Activated CD4-positive, alpha-beta memory T cell treated with anti-CD3 and anti-CD28 coated beads for 36 hours (primary cell): ENCODE measurements at places on chromosomes 5 and 9.

- H3K27me3 ChIP-seq = no peaks in the 10 kb centered on the region
- DNase-seq = no peak
- no peak overlapping the region for H3K4me3 ChIP-seq
These were observed 77.2 kb downstream of the SLCO6A1 start for GRCh38 chr5:102421647-102422046.

- H3K36me3 ChIP-seq = peaks cover 11% of the 10 kb centered on the region
- H3K4me3 ChIP-seq = no peak overlapping the region
- no peak overlapping the region for H3K27ac ChIP-seq
- DNase-seq = no peak
- peaks cover 9% of the 10 kb centered on the region for H3K4me1 ChIP-seq
These were observed 20.4 kb downstream of the XRCC4 start for GRCh38 chr5:83097689-83098231.

DNA sequence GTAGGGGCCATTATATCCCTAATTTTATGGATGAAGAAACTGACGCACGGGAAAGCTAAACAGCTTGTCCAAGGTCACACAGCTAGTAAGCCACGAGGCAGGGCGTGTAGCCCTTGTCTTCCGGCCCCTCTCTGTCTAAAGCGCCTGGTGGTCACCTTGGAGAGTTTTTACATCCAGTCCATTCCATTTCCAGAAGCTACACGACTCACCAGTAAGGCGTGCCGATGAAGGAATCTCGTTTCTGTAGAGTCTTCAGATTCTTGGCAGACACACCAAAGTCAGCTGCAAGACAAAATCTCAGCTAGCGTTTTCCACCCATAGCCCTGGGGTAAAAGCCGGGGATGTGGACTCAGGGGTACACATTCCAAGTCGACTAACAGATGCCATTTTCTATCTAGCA is 80.5 kb downstream of the STK10 start:
- H3K4me1 ChIP-seq = peaks cover 57% of the 10 kb centered on the region
- H3K36me3 ChIP-seq = peaks cover 36% of the 10 kb centered on the region
- H3K27me3 ChIP-seq = no peaks in the 10 kb centered on the region

DNA sequence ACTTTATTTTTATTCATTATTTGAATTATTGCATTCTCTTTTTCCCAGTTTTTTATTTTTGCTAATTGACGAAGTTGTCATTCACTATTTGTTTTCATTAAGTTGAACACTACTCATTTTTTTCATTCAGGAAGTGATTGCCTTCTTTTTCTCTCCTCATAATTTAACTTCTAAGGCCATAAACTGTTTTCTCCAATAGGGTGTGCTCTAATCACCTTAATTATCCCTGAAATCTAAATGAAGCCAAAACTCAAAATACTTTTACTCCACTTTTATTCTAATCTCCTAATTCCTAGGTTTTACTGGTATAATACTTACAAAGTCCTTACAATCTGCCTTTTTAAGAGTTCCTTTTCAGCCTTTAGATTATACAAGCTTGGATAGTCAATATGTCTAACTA is 2.9 kb upstream of the OR13C2 start:
- DNase-seq = no peak
- H3K4me3 ChIP-seq = no peak overlapping the region
- H3K27ac ChIP-seq = no peak overlapping the region
- no peaks in the 10 kb centered on the region for H3K4me1 ChIP-seq
- H3K36me3 ChIP-seq = no peaks in the 10 kb centered on the region

GRCh38 chr5:64532212-64532611 is 26.4 kb downstream of the RGS7BP start:
- no peaks in the 10 kb centered on the region for H3K27me3 ChIP-seq
- no peak overlapping the region for H3K4me3 ChIP-seq
- no peaks in the 10 kb centered on the region for H3K36me3 ChIP-seq
- no peaks in the 10 kb centered on the region for H3K4me1 ChIP-seq

- no peaks in the 10 kb centered on the region for H3K36me3 ChIP-seq
- H3K27me3 ChIP-seq = peaks cover 3% of the 10 kb centered on the region
- no peak for DNase-seq
- no peaks in the 10 kb centered on the region for H3K4me1 ChIP-seq
- no peak overlapping the region for H3K4me3 ChIP-seq
These were observed 491.9 kb downstream of the PDE4D start for GRCh38 chr5:59401637-59402036.

DNA sequence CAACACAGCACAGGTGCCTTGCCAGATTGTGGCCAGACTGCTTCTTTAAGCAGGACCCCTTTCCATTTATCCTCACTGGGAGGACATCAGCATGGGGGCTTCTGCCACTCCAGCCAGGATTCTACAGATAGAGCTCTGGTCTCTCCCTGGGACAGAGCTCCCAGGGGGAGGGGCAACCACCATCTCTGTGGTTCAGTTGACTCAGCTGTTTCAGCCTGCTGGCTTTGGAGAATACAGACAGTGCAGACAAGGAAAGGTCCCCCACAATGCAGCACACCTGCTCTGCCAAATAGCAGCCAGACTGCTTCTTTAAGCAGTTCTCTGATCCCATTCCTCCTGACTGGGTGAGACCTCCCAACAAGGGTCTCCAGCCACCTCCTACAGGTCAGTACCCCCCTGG is 132.8 kb downstream of the OR2K2 start:
- no peaks in the 10 kb centered on the region for H3K4me1 ChIP-seq
- H3K27ac ChIP-seq = no peak overlapping the region
- no peak overlapping the region for H3K4me3 ChIP-seq
- H3K36me3 ChIP-seq = no peaks in the 10 kb centered on the region

DNA sequence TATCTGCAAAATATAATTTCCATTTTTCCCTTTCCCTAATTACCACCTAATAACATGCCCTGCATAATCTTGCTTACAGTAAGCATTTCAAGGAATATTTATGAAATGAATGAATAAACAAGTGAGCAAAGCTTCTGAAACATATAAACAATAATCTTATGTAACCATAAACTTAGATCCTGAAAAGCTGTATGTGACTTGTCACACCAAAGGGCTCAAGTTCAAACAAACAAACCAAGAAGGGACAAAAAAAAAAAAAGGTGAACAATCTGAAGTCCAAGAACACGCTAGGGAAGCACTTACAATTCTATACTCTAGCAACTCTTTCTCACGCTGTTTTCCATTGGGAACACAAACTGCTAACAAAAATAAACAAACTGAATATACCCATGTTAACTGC is 36.3 kb downstream of the PLPP1 start:
- no peak overlapping the region for H3K27ac ChIP-seq
- H3K36me3 ChIP-seq = no peaks in the 10 kb centered on the region
- no peak overlapping the region for H3K4me3 ChIP-seq
- H3K4me1 ChIP-seq = no peaks in the 10 kb centered on the region
- no peak for DNase-seq

DNA sequence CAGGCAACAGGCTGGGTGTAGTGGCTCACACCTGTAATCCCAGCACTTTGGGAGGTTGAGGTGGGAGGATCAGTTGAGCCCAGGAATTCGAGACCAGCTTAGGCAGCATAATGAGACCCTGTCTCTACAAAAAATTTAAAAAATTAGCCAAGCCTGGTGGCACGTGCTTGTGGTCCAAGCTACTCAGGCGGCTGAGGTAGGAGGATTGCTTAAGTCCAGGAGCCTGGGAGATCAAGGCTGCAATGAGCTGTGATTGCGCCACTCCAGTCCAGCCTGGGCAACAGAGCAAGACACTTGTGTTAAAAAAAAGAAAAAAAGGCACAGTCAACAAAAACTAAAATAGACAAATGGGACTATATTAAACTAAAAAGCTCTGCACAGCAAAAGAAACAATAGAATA is 29.3 kb downstream of the ATP6V0E1 start:
- H3K27ac ChIP-seq = no peak overlapping the region
- no peaks in the 10 kb centered on the region for H3K27me3 ChIP-seq
- peaks cover 6% of the 10 kb centered on the region for H3K36me3 ChIP-seq
- no peak overlapping the region for H3K4me3 ChIP-seq

GRCh38 chr5:6722015-6722414 is 8.8 kb downstream of the TENT4A start:
- peak overlapping the region; percentile 62 for H3K27ac ChIP-seq
- no peaks in the 10 kb centered on the region for H3K27me3 ChIP-seq
- H3K4me1 ChIP-seq = peaks cover 91% of the 10 kb centered on the region
- no peak for DNase-seq
- peak overlapping the region; percentile 31 for H3K4me3 ChIP-seq

DNA sequence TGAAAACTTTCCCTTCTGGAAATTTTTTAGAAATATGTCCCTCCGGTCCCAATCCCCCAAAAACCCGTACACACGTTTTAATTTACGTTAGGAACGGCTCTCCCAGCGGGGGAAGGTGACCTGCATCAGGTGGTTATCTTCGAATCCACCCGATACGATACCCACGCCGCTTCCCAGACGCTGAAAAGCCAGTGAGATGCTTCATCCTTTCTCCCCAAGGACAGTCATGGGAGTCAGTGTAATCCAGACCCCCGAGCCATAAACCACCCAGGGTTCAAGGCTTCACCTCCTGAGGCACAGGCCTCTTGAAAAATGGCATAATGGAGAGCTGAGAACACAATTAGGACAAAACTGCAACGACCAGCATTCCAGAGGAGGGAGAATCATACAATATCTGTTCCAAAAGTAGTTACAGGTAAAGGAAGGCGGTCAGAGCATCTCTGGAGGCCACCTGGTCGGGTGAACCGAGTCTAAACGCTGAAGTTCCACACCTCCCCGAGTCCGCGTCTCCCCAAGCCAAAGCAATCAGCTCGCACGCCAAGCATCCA is 857 bp downstream of the FAM169A start:
- H3K36me3 ChIP-seq = no peaks in the 10 kb centered on the region
- peak overlapping the region; percentile 84 for H3K4me3 ChIP-seq
- H3K4me1 ChIP-seq = peaks cover 23% of the 10 kb centered on the region

DNA sequence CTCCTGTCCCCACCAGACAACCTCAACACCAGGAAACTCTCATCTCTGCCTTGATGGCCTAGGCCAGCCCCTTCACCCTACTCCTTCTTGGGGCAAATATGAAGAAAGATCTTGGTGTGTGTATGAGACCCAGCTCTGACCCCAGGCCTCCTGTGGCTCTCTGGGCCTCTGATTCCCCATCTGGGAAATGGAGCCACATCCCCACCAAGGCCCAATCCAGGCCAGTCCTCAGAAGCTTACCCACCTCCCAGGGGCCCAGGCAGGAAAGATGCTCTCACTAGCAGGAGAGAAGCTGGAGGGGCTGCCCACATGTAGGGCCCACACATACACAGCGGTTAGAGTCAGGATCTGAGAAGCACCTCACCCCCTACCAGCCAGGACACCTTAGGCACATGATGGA is 38.9 kb downstream of the BICD2 start:
- H3K4me3 ChIP-seq = no peak overlapping the region
- H3K36me3 ChIP-seq = peaks cover 6% of the 10 kb centered on the region
- no peak for DNase-seq
- no peaks in the 10 kb centered on the region for H3K4me1 ChIP-seq
- no peak overlapping the region for H3K27ac ChIP-seq

DNA sequence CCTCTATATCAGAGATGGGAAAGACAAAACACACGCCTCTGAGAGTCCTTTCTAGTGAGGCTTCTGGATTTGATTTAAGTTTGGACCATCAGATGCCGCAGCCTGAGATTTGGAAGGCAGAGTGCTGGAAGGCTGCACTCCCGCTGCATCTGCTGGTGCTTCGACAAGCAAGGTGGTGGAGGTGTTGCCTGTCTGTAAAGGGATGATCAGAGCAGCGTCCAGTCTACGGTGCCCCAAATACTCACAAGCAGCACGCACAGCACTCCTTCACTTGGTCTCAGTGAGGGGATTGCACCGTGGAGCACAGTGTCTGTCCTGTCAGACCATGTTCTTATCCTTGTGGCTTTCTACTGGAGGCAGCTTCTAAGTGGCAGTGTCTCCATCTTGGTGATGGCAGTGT is 221.4 kb downstream of the GADD45G start:
- no peak overlapping the region for H3K27ac ChIP-seq
- H3K4me3 ChIP-seq = no peak overlapping the region
- H3K27me3 ChIP-seq = no peaks in the 10 kb centered on the region

- H3K4me1 ChIP-seq = peaks cover 7% of the 10 kb centered on the region
- H3K27me3 ChIP-seq = no peaks in the 10 kb centered on the region
These were observed 5.8 kb upstream of the KLHL3 start for GRCh38 chr5:137741718-137742117.

GRCh38 chr9:95010431-95010838 is 283.9 kb downstream of the AOPEP start:
- H3K4me3 ChIP-seq = no peak overlapping the region
- H3K36me3 ChIP-seq = peaks cover 4% of the 10 kb centered on the region
- no peak overlapping the region for H3K27ac ChIP-seq
- DNase-seq = no peak

DNA sequence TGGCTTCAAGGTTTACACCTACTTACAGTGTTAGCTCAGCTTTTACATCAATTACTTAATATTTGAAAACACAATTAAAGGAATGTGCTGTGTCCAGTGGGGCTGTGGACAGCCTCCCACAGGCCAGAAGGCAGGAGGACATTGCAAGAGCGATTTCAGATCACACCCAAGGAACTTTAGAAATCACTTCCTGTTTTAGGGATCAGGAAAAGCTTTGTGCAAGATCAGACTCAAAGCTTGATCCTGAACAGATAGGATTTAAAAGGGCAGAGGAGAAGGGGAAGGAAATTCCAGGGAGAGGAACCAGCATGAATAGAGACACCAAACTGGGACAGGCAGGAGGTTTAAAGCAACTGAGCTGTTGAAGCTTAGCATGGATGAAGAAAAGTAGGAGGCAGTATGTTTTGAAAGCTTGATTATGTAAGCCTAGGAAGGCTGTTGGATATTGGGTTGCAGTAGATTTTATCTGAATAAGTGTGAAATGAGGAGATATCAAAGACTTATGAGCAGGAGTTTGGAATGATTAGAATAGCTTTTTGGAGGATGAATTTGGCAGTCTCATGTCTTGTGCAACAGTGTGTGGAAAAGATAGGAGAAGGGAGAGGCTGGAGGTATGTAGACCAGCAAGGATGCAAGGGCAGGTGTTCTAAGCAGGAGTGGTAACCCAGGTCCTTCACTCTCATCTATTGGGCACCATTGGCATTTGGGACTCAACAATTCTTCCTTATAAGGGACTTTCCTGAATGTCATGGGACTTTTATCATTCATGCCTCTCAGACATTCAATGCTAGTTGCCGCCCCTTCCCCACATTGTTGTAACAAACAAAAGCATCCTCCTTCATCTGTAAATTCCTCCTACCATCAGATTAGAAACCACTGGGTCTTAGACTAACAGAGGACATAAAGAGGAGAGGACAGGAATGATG is 123.5 kb downstream of the TARS1 start:
- DNase-seq = no peak
- H3K27ac ChIP-seq = no peak overlapping the region
- H3K27me3 ChIP-seq = peaks cover 2% of the 10 kb centered on the region
- H3K4me1 ChIP-seq = no peaks in the 10 kb centered on the region
- H3K36me3 ChIP-seq = no peaks in the 10 kb centered on the region
